Activated naive CD4-positive, alpha-beta T cell treated with anti-CD3 and anti-CD28 coated beads, Interleukin-2, amount 10 ng/mL, durations not matched to agents 7 days and 5 days (primary cell): ENCODE measurements at places on chromosomes 3 and 15.

DNA sequence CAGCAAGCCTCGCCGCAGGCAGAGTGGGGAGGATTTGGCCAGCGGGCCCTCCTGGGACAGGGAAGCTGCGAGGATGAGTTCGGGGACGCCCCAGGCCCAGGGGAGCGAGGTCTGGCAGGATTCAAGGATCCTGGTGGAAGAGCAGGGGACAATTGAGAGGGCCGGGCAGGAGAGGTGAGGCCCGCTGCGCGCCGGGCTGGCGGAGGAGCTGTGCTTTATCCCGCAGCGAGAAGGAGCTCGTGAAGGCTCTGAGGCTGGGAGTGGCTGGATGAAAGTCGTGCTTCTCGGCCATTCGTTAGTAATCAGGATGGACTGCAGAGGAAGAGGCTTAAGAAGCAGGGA, 3.6 kb downstream of the SLC51A start:
- DNase-seq: no peak
- no peaks in the 10 kb centered on the region for H3K36me3 ChIP-seq
- peaks cover 31% of the 10 kb centered on the region for H3K4me1 ChIP-seq
- H3K4me3 ChIP-seq: peak overlapping the region; percentile 63
- peak overlapping the region; percentile 88 for H3K27ac ChIP-seq

DNA sequence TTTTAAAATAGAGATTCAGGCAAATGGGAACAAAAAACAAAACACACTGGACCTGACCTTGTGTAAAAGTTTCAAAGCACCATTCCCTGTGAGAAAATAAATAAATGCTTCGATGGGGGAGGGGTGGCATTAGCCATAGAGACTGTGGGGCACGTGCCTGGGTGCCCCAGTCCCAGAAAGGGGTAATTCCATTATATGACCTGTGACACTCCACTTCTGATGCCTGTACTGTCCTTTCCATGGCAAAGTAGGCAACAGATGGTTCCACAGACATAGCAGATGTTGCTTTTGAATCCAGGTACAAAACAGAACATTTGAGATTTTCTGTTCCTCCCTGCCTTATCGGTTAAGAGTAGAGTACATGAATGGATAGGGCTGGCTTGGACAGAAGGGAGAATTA, 3.9 kb downstream of the PHLDB2 start:
- H3K27me3 ChIP-seq: peaks cover 60% of the 10 kb centered on the region
- no peak for DNase-seq
- H3K4me1 ChIP-seq: peaks cover 25% of the 10 kb centered on the region
- H3K4me3 ChIP-seq: no peak overlapping the region

- no peaks in the 10 kb centered on the region for H3K27me3 ChIP-seq
- H3K27ac ChIP-seq: no peak overlapping the region
- H3K36me3 ChIP-seq: no peaks in the 10 kb centered on the region
- no peak for DNase-seq
Measured at GRCh38 chr3:24355806-24356205, 138.8 kb downstream of the THRB start.

DNA sequence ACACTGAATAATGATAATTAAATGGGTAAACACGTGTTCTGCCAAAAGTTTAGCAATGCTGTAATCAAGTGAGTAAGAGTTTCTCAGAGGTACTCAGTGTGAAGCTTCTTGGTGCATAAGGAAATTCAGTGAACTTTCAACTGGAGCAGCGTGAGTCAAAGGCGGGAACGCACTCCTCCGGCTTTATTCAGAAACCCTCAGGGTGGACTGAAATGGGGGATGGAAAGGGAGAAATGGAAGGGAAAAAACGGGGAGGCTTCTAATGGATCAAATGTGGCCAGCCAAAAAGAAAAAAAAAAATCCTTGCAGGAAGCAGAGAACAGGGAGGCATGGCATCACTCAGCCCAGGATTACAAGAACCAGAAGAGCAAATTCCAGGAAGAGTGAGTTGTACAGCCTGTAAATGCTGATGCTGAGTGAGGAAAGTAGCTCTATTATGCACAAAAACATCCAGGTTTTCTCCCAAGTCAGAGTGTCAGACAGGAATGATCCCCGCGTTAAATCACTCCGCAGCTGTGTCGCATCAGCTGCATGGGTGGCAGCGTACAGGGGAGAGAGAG, 85.3 kb downstream of the ASB7 start:
- H3K27ac ChIP-seq: no peak overlapping the region
- no peak overlapping the region for H3K4me3 ChIP-seq
- no peaks in the 10 kb centered on the region for H3K36me3 ChIP-seq
- H3K4me1 ChIP-seq: no peaks in the 10 kb centered on the region

- no peaks in the 10 kb centered on the region for H3K4me1 ChIP-seq
- peaks cover 46% of the 10 kb centered on the region for H3K27me3 ChIP-seq
- DNase-seq: peak; percentile 25
- H3K27ac ChIP-seq: no peak overlapping the region
- H3K36me3 ChIP-seq: no peaks in the 10 kb centered on the region
Measured at GRCh38 chr15:41125931-41126642, 10.0 kb upstream of the INO80 start.

- no peaks in the 10 kb centered on the region for H3K36me3 ChIP-seq
- no peak overlapping the region for H3K27ac ChIP-seq
- H3K27me3 ChIP-seq: peaks cover 39% of the 10 kb centered on the region
- DNase-seq: no peak
Measured at GRCh38 chr3:32593903-32594525, 23.4 kb upstream of the DYNC1LI1 start.

DNA sequence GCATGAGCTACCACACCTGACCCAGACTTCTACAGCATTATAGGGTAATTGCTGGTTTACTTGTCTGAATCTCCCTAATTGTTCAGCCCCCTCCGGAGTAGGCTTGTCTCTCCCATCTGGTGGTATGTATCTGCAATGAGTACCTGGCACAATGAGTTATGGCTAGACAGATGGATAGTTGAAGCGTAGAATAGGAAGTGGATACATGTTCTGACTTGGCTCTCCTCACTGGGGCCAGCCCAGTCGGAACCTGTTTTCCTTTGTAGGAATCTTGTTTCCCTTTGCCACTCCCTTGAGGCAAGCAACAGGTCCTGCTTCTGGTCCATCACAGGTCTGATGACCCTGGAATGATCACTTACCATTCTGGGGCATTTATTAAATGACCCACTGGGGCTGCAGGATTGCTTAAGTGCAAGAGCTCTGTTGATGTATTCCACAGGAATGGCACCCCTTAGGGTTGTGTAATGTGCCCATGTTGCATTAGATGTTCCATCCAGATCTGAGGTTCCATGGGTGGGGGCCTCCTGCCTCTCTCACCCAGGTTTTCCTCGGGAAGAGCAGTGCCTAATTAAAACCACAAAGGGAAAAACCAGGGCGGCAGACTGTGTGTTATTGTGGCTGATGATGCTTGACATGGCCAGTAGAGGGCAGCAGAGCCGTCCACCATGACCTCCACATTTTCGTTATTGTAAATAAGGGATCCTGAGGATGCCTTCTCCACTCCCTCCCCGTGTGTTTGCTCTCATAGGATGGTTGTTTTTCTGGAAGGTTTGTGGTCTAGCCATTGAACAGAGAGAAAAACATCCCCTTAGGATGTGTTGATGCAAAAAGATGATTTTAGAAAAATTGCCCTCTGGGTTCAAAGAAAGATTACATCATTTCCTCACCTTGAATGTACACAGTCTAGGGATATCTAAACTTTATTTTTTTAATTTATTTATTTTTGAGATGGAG, 58.0 kb downstream of the CMTM8 start:
- no peaks in the 10 kb centered on the region for H3K27me3 ChIP-seq
- no peak overlapping the region for H3K4me3 ChIP-seq
- peaks cover 43% of the 10 kb centered on the region for H3K4me1 ChIP-seq
- peak overlapping the region; percentile 91 for H3K27ac ChIP-seq

GRCh38 chr3:131053043-131053859, 26.6 kb downstream of the NEK11 start:
- no peaks in the 10 kb centered on the region for H3K36me3 ChIP-seq
- H3K27me3 ChIP-seq: peaks cover 1% of the 10 kb centered on the region
- DNase-seq: no peak
- H3K27ac ChIP-seq: no peak overlapping the region

DNA sequence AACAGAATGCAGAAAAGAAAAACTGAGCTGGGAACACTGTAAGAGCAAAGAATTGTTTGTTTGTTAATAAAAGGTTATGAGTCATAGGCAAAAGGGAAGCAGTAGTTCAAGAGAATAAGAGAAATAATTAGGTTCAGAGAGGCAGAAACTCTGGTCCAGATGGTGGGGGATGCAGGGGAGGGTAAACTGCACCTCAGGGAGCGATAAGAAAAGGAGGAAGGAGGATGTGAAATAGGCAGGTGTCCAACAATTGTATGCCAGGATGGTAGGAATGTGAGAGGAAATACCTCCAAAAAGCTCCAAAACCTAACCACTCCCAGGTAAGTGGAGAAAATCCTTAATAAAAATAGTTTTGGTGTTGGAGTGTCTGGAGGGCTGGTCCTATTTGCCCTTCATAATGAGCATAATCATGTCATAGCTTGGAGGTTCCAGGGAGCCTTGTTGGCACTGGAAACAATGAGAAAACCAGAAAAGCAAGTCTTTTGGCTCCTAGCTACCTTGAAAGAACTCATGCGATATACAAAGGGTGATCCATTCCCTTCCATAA, 405.4 kb upstream of the TBL1XR1 start:
- H3K36me3 ChIP-seq: peaks cover 11% of the 10 kb centered on the region
- DNase-seq: no peak
- H3K27me3 ChIP-seq: no peaks in the 10 kb centered on the region
- no peak overlapping the region for H3K27ac ChIP-seq
- H3K4me3 ChIP-seq: no peak overlapping the region

DNA sequence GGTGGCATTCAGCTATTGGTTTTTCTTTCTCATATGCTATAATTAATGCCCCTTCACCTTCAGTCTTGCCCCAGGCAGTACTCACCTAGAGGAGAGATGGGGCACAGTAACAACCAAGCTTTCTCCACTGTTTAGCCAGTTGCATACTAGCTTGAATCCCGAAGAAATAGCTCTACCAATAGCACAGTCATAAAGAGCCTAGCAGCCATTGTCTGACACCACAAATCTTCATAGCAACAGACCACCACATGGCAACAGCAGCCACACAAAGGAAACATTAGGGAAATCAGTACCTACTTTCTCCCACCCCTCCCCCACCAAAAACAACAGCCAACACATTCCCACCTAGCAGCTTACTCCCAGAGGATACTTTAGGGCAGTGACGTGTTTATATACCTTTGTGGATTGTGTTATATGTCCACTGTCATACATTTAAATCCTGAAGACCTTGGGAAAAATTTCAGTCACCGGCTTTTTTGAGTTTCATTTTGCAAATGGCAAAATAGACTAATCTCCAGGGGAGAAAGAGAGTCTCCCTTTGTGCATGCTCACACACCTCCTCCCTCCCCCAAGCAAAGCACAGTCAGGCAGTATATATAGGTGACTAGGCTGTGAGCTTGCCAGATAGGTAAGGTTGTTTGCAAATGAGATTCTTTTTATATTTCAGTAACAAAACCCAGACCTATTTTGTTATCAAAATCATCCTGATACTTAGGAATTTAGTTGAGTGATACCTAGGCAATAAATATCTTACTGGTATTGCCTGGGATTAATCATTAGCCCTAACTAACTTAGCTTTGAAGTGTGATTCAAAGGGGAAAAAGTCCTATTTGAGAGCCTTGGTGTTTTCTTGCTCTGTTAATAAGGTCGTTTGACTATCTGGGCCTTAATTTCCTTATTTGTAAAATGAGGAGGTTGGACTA, 140.6 kb downstream of the RBPMS2 start:
- no peaks in the 10 kb centered on the region for H3K27me3 ChIP-seq
- H3K27ac ChIP-seq: peak overlapping the region; percentile 70
- peaks cover 58% of the 10 kb centered on the region for H3K4me1 ChIP-seq
- DNase-seq: peak; percentile 33
- peaks cover 49% of the 10 kb centered on the region for H3K36me3 ChIP-seq
- H3K4me3 ChIP-seq: peak overlapping the region; percentile 2

- H3K4me1 ChIP-seq: peaks cover 2% of the 10 kb centered on the region
- no peak for DNase-seq
- H3K4me3 ChIP-seq: no peak overlapping the region
Measured at GRCh38 chr3:151290673-151291072, 12.3 kb upstream of the P2RY14 start.

- peaks cover 3% of the 10 kb centered on the region for H3K4me1 ChIP-seq
- no peak for DNase-seq
- H3K27me3 ChIP-seq: no peaks in the 10 kb centered on the region
- H3K36me3 ChIP-seq: peaks cover 7% of the 10 kb centered on the region
Measured at GRCh38 chr15:77239882-77240608, 169.1 kb upstream of the TSPAN3 start.

- DNase-seq: no peak
- peaks cover 2% of the 10 kb centered on the region for H3K27me3 ChIP-seq
- H3K4me1 ChIP-seq: peaks cover 14% of the 10 kb centered on the region
- no peak overlapping the region for H3K27ac ChIP-seq
- H3K36me3 ChIP-seq: no peaks in the 10 kb centered on the region
- no peak overlapping the region for H3K4me3 ChIP-seq
Measured at GRCh38 chr3:158737976-158738615, 5.8 kb upstream of the RARRES1 start.

- H3K36me3 ChIP-seq: no peaks in the 10 kb centered on the region
- DNase-seq: no peak
- no peak overlapping the region for H3K4me3 ChIP-seq
- H3K27me3 ChIP-seq: peaks cover 8% of the 10 kb centered on the region
- H3K4me1 ChIP-seq: peaks cover 25% of the 10 kb centered on the region
- H3K27ac ChIP-seq: no peak overlapping the region
Measured at GRCh38 chr15:41154412-41154811, 38.3 kb upstream of the INO80 start.

DNA sequence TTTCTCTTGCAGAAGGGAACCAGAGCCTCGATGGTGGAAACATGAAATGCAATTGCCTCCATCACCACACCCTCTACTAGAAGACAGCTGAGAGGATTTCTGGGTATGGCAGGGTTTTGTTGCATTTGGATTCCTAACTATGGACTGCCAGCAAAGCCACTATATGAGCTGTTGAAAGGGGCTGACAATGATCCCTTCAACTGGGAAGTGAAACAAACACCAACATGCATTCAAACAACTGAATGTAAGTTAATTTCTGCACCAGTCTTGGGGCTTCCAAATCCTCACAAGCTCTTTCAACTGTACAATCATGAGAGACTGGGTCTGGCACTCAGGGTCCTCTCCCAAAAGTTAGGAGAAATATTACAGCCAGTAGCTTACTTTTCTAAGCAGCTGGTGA, 116.7 kb upstream of the PLCL2 start:
- DNase-seq: no peak
- H3K36me3 ChIP-seq: no peaks in the 10 kb centered on the region
- no peak overlapping the region for H3K27ac ChIP-seq
- no peak overlapping the region for H3K4me3 ChIP-seq
- peaks cover 2% of the 10 kb centered on the region for H3K4me1 ChIP-seq

DNA sequence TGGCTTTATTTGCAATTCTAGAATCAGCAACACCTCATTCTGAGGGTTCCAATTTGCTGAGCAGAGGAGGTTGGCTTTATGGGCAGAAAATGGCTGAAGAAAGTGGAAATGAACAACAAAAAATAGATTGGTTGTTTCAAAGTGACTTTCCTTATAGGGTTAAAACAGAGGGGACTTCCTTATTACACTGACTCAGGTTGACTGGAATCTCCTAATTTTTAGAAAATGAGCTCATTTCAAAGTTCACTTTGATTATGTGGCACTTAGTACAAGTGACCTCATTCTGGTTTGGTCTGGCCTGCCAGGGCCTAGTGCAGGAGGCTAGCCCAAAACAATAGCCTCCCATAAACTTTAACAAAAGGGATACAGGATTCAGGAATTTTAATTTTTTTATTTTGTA, 41.4 kb downstream of the NFKBIZ start:
- H3K36me3 ChIP-seq: no peaks in the 10 kb centered on the region
- H3K4me1 ChIP-seq: no peaks in the 10 kb centered on the region
- DNase-seq: no peak
- no peak overlapping the region for H3K27ac ChIP-seq
- no peak overlapping the region for H3K4me3 ChIP-seq
